ENCODE measurements at places on chromosomes 1 and 21.
A peak's percentile ranks its signal among the peaks of the same experiment; 100 is the strongest.

DNA sequence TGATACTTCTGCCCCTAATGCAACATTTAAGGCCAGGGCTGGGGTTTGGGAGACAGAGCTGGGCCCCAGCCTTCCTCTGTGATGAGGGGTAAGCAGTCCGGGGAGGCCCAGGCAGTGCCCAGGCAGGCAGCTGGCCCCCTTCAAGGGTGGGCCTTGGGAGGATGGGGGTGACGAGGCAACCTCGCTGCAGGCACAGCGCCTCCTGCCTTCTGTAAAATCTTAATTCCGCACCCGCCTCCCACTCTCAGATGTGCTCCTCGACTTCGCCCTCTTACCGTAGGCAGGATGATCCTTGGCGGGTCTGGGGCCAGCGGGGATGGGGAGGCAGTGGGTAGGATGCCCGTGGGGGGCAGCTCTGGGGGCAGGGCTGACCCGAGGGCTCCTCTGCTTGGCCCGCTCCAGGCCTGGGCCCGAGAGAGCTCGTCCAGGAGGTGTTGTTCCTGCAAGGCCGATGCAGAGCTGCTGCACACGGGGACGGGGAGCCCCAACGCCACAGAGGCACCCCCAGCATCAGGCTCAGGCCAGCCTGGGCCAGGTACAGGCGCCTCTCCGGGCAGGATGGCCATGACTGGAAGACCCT lies 9.1 kb downstream of the C21orf58 start:
- no peak overlapping the region for H3K27ac ChIP-seq
- no peaks in the 10 kb centered on the region for H3K4me1 ChIP-seq
- peaks cover 69% of the 10 kb centered on the region for H3K36me3 ChIP-seq
- DNase-seq = no peak

- H3K27ac ChIP-seq = no peak overlapping the region
- no peak overlapping the region for H3K4me3 ChIP-seq
- no peaks in the 10 kb centered on the region for H3K27me3 ChIP-seq
Measured at GRCh38 chr1:45843474-45843905, 40.1 kb downstream of the MAST2 start.

DNA sequence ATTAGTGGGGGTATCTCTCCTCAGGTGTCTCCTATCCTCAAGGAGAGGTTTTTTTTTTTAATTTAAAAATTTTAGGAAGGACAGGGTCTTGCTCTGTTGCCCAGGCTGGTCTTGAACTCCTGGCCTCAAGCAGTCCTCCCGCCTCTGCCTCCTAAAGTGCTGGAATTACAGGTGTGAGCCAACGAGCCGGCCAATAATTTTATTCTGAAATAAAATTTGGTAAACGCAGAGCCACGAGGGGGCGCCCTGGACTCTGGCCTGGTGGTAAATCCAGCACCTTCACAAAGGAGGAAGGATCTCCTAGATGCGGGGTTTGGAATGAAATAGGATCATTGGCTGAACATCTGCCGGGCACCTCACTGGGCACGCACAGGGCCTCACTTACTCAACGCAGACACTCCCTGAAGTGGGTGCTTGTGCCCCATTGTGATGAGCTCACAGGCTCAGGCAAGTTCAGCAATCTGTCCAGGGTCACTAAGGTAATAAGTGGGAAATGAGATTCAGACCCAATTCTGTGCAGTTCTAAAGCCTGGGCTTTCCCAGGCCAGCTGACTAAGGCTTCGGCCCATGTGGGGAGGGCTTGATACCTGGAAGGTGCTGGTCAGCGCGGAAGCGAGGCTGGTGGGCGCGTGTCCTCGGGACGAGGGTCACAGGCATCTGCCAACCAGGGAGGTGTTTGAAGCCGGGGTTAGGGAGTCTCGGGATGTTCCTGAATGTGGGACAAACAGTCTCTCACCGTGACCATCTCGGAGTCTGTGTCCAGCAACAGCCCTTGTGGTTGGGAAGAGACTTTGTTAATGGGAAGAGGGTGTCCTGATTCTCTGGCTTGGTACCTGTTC lies 32.7 kb upstream of the ETV3 start:
- no peak overlapping the region for H3K4me3 ChIP-seq
- H3K27ac ChIP-seq = no peak overlapping the region
- H3K27me3 ChIP-seq = no peaks in the 10 kb centered on the region
- H3K36me3 ChIP-seq = no peaks in the 10 kb centered on the region

GRCh38 chr1:17892225-17892624 lies 137.1 kb downstream of the ACTL8 start:
- H3K27ac ChIP-seq = no peak overlapping the region
- no peaks in the 10 kb centered on the region for H3K36me3 ChIP-seq
- no peak for DNase-seq
- H3K4me3 ChIP-seq = no peak overlapping the region

DNA sequence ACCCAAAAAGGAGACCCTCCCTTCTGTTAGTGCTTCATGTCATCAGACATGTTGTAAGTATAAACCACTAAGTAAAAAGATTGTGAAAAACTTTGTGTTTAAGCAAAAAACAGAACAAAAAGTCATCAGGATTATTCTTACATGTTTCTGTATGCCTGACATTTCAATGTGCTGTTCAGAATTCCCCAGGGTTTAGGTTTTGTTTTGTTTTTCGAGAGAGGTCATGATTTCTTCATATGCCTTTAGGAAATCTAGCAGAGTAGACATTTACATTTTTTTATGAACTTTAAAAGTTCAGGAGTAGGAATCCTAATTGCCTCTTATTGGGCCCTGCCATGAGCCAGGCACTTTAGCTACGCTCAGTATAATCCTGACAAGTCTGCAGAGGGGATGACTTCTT lies 85.3 kb downstream of the VPS13D start:
- no peaks in the 10 kb centered on the region for H3K4me1 ChIP-seq
- H3K27ac ChIP-seq = peak overlapping the region; percentile 94
- H3K27me3 ChIP-seq = no peaks in the 10 kb centered on the region

DNA sequence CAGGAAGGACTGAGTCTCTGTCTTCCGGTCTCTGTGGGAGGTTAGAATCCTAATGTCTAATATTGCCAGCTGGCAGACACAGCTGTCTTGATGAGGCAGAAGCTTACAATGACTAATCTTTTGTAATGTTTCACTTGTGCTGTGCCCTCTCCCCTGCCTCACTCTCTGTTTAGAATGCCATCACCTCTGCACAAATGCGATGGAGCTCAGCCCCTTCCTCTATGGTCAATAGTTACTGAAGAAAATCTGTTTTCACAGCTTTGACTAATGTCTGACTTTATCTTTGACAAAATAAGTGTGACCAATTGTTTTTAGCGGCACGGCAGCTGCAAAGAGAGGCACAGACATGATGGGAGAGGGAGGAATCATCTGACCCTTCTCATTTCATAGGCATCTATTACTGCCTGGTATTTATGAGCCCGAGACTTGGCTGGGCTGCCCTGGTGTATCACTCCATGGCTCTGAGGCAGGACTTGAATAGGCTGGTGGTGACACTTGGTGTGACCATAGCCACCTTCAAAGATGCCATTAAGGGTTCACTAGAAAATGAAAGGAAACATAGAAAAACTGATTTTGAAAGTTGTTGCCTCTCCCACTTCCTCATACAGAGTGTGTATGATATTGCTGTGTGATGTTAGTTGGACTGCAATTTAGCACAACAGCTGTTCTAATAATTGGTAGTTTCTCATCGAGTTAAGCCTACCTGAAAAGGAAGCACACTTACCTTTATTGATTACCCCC lies 163.2 kb upstream of the NBPF11 start:
- no peak overlapping the region for H3K4me3 ChIP-seq
- H3K27me3 ChIP-seq = peaks cover 50% of the 10 kb centered on the region
- DNase-seq = no peak
- H3K36me3 ChIP-seq = no peaks in the 10 kb centered on the region

DNA sequence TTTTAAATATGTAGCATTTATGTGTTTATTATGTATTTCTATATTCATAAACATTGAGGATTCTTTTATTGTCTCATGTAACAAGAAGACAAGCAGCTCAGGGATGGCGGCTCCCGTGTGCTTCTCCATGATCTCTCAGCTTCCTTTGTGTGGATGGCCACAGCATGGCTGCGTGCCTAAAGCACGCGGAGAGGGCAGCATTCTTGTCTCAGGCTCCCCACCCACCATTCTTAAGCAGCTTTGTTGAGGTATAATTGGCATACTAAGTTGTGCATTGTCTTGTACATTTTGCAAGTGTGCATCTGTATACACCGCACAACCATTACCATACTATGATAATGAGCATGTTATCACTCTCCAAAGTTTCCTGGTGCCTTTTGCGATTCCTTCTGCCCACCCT lies 81.6 kb downstream of the CAMTA1 start:
- DNase-seq = peak; percentile 79
- H3K27ac ChIP-seq = peak overlapping the region; percentile 49
- H3K36me3 ChIP-seq = no peaks in the 10 kb centered on the region
- no peaks in the 10 kb centered on the region for H3K27me3 ChIP-seq
- no peak overlapping the region for H3K4me3 ChIP-seq

GRCh38 chr1:77739235-77739634 lies 20.4 kb downstream of the USP33 start:
- H3K4me1 ChIP-seq = no peaks in the 10 kb centered on the region
- H3K27me3 ChIP-seq = no peaks in the 10 kb centered on the region

DNA sequence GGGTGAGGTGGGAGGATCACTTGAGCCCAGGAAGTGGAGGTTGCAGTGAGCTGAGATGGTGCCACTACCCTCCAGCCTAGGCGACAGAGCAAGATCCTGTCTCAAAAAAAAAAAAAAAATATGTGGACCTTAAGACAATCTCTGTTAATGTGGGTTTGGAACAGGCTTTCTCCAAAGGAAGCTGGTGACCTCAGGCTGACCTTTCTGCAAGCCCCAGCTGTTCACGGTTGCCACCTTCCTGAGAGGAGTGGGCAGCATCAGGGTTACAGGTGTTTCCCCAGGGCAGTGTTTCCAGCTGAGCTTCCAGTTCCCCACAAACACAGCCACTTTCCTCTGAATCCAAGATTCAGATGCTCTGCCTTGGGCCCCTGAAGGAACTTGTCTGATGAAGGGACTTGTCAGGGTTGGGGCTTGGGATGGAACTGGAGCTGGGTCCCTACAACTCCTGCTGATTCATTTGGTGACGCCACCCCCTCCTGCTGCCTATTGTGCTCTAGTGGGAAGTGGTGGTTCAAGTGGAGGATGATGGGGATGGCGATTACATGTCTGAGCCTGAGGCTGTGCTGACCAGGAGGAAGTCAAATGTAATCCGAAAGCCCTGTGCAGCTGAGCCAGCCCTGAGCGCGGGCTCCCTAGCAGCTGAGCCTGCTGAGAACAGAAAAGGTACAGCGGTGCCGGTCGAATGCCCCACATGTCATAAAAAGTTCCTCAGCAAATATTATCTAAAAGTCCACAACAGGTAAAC lies 1.9 kb downstream of the ZBTB48 start:
- H3K4me1 ChIP-seq = peaks cover 47% of the 10 kb centered on the region
- no peak overlapping the region for H3K27ac ChIP-seq
- H3K27me3 ChIP-seq = no peaks in the 10 kb centered on the region
- peaks cover 48% of the 10 kb centered on the region for H3K36me3 ChIP-seq
- no peak for DNase-seq

GRCh38 chr1:25653558-25653957 lies 37.0 kb downstream of the MAN1C1 start:
- no peaks in the 10 kb centered on the region for H3K27me3 ChIP-seq
- no peak for DNase-seq
- no peak overlapping the region for H3K4me3 ChIP-seq
- peaks cover under 1% of the 10 kb centered on the region for H3K36me3 ChIP-seq

GRCh38 chr21:42356046-42356445 lies 5.3 kb upstream of the TFF2 start:
- peaks cover 3% of the 10 kb centered on the region for H3K4me1 ChIP-seq
- no peak overlapping the region for H3K4me3 ChIP-seq
- DNase-seq = no peak
- no peaks in the 10 kb centered on the region for H3K27me3 ChIP-seq
- H3K27ac ChIP-seq = no peak overlapping the region

DNA sequence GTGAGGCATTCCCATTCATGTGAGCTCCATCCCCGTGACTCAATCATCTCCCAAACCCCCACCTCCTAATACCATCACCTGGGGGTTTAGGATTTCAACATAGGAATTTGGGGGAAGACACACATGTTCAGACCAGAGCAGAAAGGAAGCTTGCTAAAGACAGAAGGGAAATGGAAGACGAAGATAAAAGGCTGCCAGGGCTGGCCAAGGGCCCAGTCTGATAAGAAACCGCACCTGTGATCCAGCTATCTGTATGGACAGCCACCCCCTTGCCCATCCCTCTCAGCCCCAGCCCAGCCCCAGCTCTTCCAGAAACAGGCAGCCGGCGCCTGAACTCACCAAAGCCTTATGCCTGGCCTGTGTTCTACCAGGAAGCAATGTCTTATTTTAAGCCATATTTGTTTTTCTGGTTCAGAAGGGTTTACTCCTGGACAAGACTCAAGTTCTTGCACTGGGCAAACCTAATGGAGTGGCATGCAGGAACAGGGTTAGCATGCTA lies 198.4 kb upstream of the VAMP3 start:
- no peak for DNase-seq
- peaks cover 3% of the 10 kb centered on the region for H3K36me3 ChIP-seq
- no peak overlapping the region for H3K4me3 ChIP-seq

- peaks cover 3% of the 10 kb centered on the region for H3K36me3 ChIP-seq
- peak; percentile 32 for DNase-seq
- no peaks in the 10 kb centered on the region for H3K27me3 ChIP-seq
- no peak overlapping the region for H3K27ac ChIP-seq
- no peak overlapping the region for H3K4me3 ChIP-seq
Measured at GRCh38 chr1:24374891-24375786, 38.4 kb downstream of the STPG1 start.

- no peak overlapping the region for H3K27ac ChIP-seq
- H3K27me3 ChIP-seq = no peaks in the 10 kb centered on the region
- DNase-seq = no peak
- H3K4me1 ChIP-seq = no peaks in the 10 kb centered on the region
Measured at GRCh38 chr1:93461236-93461635, 13.3 kb downstream of the FNBP1L start.

- H3K4me3 ChIP-seq = no peak overlapping the region
- H3K4me1 ChIP-seq = peaks cover 30% of the 10 kb centered on the region
- peaks cover 5% of the 10 kb centered on the region for H3K36me3 ChIP-seq
- no peak overlapping the region for H3K27ac ChIP-seq
- H3K27me3 ChIP-seq = peaks cover 3% of the 10 kb centered on the region
Measured at GRCh38 chr1:17112496-17113236, 6.6 kb downstream of the PADI2 start.

GRCh38 chr1:220878191-220879075 lies 810 bp upstream of the HLX start:
- H3K27ac ChIP-seq = peak overlapping the region; percentile 31
- peaks cover 90% of the 10 kb centered on the region for H3K27me3 ChIP-seq
- H3K4me3 ChIP-seq = peak overlapping the region; percentile 22
- H3K36me3 ChIP-seq = no peaks in the 10 kb centered on the region
- no peak for DNase-seq

- H3K4me3 ChIP-seq = peak overlapping the region; percentile 92
- H3K36me3 ChIP-seq = peaks cover 4% of the 10 kb centered on the region
- H3K27ac ChIP-seq = peak overlapping the region; percentile 99
Measured at GRCh38 chr1:8879464-8879921, 1.0 kb upstream of the ENO1 start.
